ENCODE measurements at places on chromosomes 3 and 15.

- DNase-seq: no peak
These were observed 3.0 kb upstream of the CD80 start for GRCh38 chr3:119562307-119562961.

GRCh38 chr3:127714866-127715265, 42.1 kb downstream of the ABTB1 start:
- no peak for DNase-seq

DNA sequence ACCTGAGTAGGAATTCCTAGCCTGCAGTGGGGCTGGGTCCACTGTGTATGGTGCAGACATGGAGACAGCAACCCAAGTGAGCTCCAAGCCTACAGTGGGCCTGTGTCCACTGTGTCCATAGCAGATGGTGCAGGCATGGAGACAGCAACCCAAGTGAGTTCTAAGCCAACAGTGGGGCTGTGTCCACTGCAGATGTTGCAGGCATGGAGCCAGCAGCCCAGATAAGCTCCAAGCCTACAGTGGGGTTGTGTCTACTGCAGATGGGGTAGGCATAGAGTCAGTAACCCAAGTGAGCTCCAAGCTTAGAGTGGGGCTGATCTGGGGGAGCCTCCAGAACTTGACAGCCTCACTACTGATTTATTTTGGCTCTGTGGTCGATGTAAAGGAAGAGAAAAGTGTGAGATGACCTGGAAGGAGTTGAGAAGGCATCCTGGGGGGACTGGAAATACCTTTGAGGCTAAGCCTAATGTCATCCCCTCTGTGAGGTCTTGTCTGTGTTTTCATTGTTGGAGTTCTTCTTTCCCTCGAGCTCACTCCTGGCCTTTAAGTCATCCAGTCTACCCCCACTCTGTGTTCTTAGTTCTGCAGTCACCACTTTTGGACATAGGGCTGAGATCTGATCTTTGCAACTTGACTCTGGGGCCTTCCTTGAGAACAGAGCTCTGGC, 22.4 kb upstream of the IL16 start:
- DNase-seq: peak; percentile 26

- DNase-seq: no peak
These were observed 16.6 kb downstream of the CD200 start for GRCh38 chr3:112349557-112349956.

GRCh38 chr3:155334914-155335723, 41.6 kb upstream of the STRIT1 start:
- DNase-seq: peak; percentile 55

DNA sequence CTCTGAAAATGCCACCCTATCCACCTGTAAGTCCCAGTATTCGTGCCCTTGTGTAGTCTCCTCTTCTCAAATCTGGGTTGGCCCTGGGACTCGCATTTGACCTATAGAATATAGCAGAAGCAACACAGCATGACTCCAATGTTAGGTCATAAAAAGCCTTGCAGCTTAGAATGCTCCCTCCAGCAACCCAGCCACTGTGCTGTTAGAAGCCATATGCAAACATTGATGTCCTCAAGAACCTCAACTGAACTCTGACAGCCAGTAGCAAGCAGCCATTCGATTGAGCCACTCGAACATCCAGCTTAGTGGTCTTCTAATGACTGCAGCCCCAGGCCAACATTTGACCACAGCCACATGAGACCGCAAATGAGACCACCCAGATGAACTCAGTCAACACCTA, 26.6 kb downstream of the MECOM start:
- DNase-seq: no peak
